Activated naive CD4-positive, alpha-beta T cell treated with anti-CD3 and anti-CD28 coated beads for 36 hours (primary cell): ENCODE measurements at places on chromosomes 7 and 10.

- H3K4me3 ChIP-seq, result no peak overlapping the region
- no peaks in the 10 kb centered on the region for H3K36me3 ChIP-seq
- DNase-seq, result no peak
- H3K27me3 ChIP-seq, result peaks cover 2% of the 10 kb centered on the region
- peaks cover 2% of the 10 kb centered on the region for H3K4me1 ChIP-seq
Measured at GRCh38 chr10:33963729-33964128, 629.3 kb upstream of the NRP1 start.

DNA sequence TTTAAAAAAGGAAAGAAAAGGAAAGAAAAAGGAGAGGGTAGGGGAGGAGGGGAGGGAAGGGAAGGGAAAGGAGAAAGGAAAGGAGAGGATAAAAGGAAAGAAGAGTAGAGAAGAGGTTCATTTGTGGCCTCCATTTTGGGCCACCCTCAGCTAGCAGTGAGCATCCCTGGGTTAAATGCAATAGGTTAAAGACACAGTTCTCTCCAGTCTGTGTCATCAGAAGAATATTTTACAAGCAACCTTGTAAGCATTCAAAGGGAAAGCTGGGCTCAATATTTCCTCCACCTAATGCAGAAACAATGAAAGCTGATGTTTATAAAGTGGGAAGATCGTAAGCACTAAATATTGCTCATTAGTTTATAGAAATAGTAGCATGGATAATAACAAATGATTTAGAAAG, 219.1 kb upstream of the PITRM1 start:
- peaks cover 4% of the 10 kb centered on the region for H3K27me3 ChIP-seq
- H3K4me3 ChIP-seq, result no peak overlapping the region
- no peak overlapping the region for H3K27ac ChIP-seq
- DNase-seq, result no peak
- no peaks in the 10 kb centered on the region for H3K4me1 ChIP-seq
- no peaks in the 10 kb centered on the region for H3K36me3 ChIP-seq

GRCh38 chr10:34768261-34768971, 46.7 kb downstream of the PARD3 start:
- H3K4me1 ChIP-seq, result no peaks in the 10 kb centered on the region
- no peak for DNase-seq
- no peaks in the 10 kb centered on the region for H3K36me3 ChIP-seq
- peaks cover 18% of the 10 kb centered on the region for H3K27me3 ChIP-seq
- no peak overlapping the region for H3K4me3 ChIP-seq

- no peak overlapping the region for H3K27ac ChIP-seq
- H3K4me1 ChIP-seq, result peaks cover 2% of the 10 kb centered on the region
- H3K27me3 ChIP-seq, result no peaks in the 10 kb centered on the region
Measured at GRCh38 chr7:56079450-56080185, 13.1 kb downstream of the PHKG1 start.

DNA sequence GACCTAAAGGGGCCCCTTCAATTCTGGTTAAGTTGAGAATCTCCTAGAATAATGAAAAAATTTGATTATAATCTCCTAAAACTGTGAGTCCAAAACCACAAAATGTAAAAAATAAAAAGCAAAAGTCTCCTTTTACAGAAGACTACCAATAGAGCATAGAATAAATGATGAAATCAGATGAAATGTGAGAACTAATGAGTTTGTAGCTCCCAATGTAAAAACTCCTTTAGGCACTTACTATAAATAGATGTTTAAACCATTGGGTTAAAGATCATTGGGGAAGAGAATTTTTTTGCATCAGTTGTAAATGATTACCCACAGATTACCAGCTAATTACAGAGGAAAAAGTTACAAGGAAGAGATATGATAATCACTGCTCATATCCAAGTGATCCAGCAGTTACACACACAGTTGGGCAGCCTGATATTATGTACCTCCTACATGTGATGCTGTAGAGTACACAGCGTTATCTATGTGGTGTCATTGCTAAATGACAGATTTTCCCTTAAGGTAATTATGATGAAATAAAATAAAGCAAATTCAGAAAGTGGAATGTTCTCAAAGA, 282.7 kb upstream of the SEMA3D start:
- no peak overlapping the region for H3K4me3 ChIP-seq
- no peaks in the 10 kb centered on the region for H3K36me3 ChIP-seq
- H3K4me1 ChIP-seq, result no peaks in the 10 kb centered on the region
- no peak for DNase-seq

DNA sequence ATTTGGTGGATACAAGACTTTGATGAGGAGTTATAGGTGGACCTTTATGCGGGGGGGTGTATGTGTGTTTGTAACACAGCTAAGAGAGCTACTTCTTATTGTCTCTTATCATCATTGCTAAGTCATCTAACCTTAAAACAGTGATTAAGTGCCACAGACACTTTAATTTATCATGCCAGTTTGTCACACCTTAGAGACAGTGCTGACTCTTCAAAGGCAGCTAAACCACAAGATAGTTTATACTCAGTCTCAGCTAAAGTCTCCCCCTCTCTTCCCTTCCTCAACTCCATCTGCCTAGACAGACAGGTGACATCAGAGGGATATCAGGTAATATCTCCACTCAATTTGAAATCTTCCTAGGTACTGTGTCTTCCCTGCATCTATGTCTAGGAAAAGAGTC, 42.2 kb downstream of the MYPN start:
- H3K27me3 ChIP-seq, result peaks cover 3% of the 10 kb centered on the region
- H3K4me1 ChIP-seq, result peaks cover 2% of the 10 kb centered on the region
- DNase-seq, result no peak
- no peak overlapping the region for H3K27ac ChIP-seq
- H3K4me3 ChIP-seq, result no peak overlapping the region

GRCh38 chr7:23299770-23300300, 696 bp downstream of the MALSU1 start:
- H3K4me1 ChIP-seq, result peaks cover 37% of the 10 kb centered on the region
- peaks cover 25% of the 10 kb centered on the region for H3K36me3 ChIP-seq
- DNase-seq, result peak; percentile 9
- peak overlapping the region; percentile 95 for H3K27ac ChIP-seq
- H3K4me3 ChIP-seq, result peak overlapping the region; percentile 96

GRCh38 chr10:110979611-110980010, 60.2 kb downstream of the SHOC2 start:
- H3K27me3 ChIP-seq, result no peaks in the 10 kb centered on the region
- peaks cover 48% of the 10 kb centered on the region for H3K4me1 ChIP-seq
- DNase-seq, result no peak
- H3K4me3 ChIP-seq, result no peak overlapping the region

DNA sequence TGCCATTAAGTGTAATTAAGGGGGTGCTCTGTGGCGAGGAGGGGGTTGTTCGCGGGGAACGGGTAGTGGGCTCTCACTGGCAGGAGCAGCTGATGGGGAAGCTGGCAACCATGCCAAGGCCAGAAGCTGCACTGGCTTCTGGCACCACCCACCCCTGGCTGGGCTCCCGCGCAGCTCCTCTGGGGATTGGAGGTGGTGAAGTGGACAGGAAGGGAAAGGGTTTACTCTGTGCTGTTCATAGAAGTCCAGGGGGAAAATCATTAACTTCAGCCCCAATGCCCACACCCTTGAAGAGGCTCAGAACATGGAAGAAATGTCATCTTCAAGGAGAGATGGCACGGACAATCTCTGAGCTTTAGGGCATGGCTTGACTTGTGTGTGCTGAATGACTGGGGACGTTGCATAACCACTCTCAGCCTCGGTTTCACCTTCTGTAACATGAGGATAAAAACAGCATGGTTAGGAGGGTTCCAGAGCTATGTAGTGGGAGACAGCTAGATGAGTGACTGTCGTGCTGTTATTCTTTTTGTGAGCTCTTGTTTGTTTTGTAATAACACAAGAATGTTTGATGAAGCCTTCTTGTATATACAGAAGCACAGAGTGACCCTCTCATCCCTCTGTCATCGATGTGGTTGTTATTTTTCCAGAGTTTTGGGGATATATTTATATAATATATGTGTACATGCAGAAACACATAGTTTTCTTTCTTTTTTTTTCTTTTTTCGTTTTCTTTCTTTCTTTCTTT, 29.9 kb downstream of the KAZALD1 start:
- no peaks in the 10 kb centered on the region for H3K36me3 ChIP-seq
- H3K4me3 ChIP-seq, result no peak overlapping the region
- H3K4me1 ChIP-seq, result no peaks in the 10 kb centered on the region

DNA sequence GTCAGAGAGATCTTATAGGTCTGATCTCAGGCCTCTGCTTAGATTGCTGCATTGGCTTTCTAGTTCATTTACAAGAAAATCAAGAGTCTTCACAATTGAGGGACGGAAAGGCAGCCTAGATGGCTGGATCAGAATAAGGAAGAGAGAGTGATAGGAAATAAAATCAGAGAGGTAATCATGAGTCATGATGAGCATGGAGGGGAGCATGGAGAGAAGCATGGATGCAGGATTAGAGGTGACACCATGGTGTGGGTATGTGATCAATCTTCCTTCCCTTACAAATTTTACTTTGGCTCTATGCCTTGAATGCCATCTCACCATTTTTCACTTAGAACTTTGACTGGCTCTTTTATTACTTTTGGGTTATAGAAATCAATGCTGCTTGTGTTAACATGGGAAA, 1.4 kb downstream of the BCCIP start:
- H3K4me1 ChIP-seq, result peaks cover 40% of the 10 kb centered on the region
- no peaks in the 10 kb centered on the region for H3K27me3 ChIP-seq
- no peak overlapping the region for H3K4me3 ChIP-seq
- H3K36me3 ChIP-seq, result peaks cover 26% of the 10 kb centered on the region
- no peak for DNase-seq

DNA sequence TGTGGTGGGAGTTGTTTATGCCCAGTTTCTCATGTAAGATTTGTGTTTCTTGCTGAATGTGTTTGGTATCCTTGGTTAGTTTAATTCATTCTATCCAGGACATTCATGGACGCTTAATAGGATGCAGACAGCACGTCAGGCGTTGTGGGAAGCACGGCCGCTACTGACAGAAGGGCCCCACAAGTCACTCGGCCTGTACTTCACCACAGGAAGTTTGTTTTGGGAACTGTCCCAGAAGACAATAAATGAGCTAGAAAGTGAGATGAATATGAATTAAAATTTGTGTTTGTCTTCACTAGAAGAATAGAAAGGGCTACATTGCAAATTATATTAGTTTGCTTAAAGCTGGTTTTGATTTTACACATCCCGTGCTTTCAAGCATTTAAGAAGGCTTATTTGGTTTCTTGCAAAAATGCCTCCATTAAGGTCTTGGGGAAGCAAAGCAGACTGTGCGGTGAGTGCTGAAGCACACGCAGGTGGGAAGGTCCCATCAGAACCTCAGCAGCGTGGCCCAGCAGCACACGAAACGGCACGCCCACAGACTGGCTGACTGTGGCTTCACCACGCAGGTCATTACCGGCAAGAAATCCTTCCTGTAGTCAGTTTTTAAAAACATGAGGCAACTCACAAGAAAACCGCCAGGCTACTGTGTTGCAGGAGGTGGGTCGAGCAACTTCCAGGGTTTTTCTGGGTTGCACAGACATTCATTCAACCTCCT, 74.1 kb downstream of the VIPR2 start:
- no peak overlapping the region for H3K4me3 ChIP-seq
- H3K27ac ChIP-seq, result peak overlapping the region; percentile 61
- peaks cover 25% of the 10 kb centered on the region for H3K4me1 ChIP-seq
- peak; percentile 47 for DNase-seq

DNA sequence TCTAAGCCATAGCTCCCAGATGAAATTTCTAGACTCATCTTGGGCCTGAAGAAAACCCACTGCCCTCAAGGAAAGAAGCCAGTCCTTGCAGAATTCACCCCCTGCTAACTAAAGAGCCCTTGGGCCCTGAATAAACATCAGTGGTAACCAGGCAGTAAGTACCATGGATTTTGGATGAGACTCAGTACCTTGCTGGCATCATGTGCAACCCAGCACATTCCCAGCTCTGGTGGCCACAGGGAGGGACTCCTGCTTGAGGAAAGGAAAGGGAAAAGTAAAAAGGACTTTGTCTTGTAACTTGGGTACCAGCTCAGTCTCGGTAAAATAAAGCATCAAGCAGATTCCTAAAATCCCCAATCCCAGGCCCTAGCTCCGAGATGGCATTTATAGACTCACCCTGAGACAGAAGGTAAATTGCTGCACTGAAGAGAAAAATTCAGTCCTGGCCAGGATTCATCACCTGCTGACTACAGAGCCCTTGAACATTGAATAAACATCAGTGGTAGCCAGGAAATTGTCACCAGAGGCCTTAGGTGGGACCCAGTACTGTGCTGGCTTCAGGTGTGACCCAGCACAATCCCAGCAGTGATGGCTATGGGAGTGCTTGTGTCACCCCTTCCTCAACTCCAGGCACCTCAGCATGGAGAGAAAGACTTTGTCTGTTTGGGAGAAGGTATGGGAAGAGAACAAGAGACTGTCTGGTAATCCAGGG, 31.2 kb upstream of the SFTPD start:
- peaks cover 36% of the 10 kb centered on the region for H3K27me3 ChIP-seq
- no peak overlapping the region for H3K4me3 ChIP-seq
- H3K27ac ChIP-seq, result no peak overlapping the region
- peaks cover 8% of the 10 kb centered on the region for H3K4me1 ChIP-seq
- no peaks in the 10 kb centered on the region for H3K36me3 ChIP-seq
- no peak for DNase-seq

- DNase-seq, result peak; percentile 51
- H3K36me3 ChIP-seq, result no peaks in the 10 kb centered on the region
- H3K27ac ChIP-seq, result peak overlapping the region; percentile 87
Measured at GRCh38 chr10:67803588-67804394, 34.2 kb downstream of the DNAJC12 start.

DNA sequence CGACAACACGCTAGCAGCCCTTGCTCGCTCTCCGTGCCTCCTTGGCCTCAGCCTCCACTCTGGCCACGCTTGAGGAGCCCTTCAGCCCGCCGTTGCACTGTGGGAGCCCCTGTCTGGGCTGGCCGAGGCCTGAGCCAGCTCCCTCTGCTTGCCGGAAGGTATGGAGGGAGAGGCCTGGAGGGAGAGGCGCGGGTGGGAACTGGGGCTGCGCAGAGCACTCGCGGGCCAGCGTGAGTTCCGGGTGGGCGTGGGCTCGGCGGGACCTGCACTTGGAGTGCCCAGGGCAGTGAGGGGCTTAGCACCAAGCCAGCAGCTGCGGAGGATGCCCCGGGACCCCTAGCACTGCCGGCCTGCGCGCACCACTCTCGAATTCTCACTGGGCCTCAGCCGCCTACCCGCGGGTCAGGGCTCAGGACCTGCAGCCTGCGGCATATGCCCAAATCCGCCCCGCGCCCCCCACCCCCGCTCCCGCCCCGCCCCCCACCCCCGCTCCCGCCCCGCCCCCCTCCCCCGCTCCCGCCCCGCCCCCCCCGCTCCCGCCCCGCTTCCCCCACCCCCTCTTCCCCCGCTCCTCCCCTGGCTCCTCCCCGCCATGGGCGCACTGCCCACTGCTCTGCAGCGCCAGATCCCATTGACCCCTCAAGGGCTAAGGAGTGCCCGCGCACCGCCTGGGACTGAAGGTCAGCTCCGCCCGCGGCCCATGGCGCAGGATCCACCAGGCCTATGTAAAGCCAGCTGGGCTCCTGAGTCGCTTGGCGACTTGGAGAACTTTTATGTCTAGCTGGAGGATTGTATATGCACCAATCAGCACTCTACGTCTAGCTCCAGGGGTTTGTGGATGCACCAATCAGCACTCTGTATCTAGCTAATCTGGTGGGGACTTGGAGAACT, 15.9 kb upstream of the ACBD5 start:
- H3K27ac ChIP-seq, result no peak overlapping the region
- H3K27me3 ChIP-seq, result peaks cover 32% of the 10 kb centered on the region
- DNase-seq, result no peak
- H3K4me3 ChIP-seq, result no peak overlapping the region
- peaks cover 3% of the 10 kb centered on the region for H3K36me3 ChIP-seq

- H3K27me3 ChIP-seq, result no peaks in the 10 kb centered on the region
- no peaks in the 10 kb centered on the region for H3K36me3 ChIP-seq
- no peak overlapping the region for H3K27ac ChIP-seq
- H3K4me1 ChIP-seq, result no peaks in the 10 kb centered on the region
- DNase-seq, result no peak
- no peak overlapping the region for H3K4me3 ChIP-seq
Measured at GRCh38 chr10:80324086-80324485, 32.5 kb downstream of the DYDC1 start.
